Mesenchymal stem cell (in vitro differentiated cells and primary cell): ENCODE measurements at places on chromosomes 3 and 15.

GRCh38 chr15:43867096-43867495 is 40.3 kb downstream of the WDR76 start:
- no peak overlapping the region for H3K4me3 ChIP-seq
- H3K27ac ChIP-seq = no peak overlapping the region
- peaks cover 6% of the 10 kb centered on the region for H3K36me3 ChIP-seq
- H3K27me3 ChIP-seq = no peaks in the 10 kb centered on the region
- H3K4me1 ChIP-seq = no peaks in the 10 kb centered on the region

DNA sequence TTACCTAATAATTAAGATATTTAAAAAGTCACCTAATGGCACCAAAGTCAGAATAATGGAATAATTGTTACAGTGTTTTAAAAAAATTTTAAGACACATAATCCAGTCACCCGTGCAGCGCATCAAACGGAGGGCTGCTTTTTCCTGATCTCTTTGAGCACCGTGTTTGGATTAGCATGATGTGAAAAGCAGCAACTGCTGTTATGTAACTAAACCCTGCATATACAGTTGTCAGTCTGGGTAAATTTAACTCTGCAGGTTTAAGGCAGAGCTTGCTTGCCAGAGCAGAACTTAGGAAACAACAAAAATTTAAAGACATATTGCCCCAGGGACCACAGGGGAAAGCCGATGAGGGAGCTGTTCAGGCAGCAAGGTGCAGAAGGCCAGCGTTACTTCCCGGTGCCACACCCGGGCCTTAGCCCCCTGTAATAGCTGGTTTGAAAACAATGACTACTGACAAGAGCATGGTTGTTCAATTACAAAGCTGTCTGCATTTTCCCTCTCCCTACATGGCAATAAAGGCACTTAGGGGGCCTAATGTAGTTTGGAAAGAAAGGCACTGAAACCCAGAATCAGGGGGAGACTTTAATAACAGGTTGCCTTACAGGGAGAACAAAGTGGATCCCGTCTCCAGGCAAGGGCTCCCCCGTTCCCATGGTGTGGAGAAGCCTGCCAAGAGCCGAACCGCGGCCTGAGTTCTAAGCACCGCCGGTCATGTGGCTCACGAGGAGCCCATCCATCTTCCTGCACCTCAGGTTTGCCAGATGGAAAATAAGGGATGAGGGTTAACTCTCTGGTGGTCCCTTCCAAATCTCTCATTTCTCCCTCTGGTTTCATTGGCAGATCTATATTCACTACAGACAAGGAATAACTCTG is 32.2 kb downstream of the RORA start:
- H3K4me1 ChIP-seq = no peaks in the 10 kb centered on the region
- no peak for DNase-seq
- H3K4me3 ChIP-seq = no peak overlapping the region
- H3K27ac ChIP-seq = no peak overlapping the region
- no peaks in the 10 kb centered on the region for H3K27me3 ChIP-seq
- no peaks in the 10 kb centered on the region for H3K36me3 ChIP-seq

DNA sequence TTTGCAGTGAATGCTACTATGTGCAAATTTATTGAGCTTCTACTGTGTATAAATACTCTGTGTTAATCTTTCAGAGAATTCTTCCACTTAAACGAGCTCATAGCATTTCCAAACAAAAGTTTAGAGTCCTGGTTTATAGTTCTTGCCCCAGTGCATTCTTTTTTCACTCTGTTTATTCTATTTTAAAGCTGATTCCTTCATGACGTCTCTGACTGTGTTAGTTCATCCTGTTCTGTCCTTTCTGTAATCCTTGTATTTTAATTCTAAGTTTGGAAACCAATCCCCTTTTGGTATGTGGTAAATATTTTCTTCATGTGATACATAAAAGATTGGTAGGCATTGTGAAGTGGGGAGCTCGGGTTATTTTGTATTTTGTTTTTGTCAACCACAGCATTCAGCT is 18.7 kb downstream of the P2RY14 start:
- no peaks in the 10 kb centered on the region for H3K27me3 ChIP-seq
- no peaks in the 10 kb centered on the region for H3K36me3 ChIP-seq
- DNase-seq = peak; percentile 72
- no peak overlapping the region for H3K27ac ChIP-seq

GRCh38 chr3:100697172-100697571 is 12.1 kb upstream of the TFG start:
- no peaks in the 10 kb centered on the region for H3K36me3 ChIP-seq
- peaks cover 7% of the 10 kb centered on the region for H3K27me3 ChIP-seq
- no peak overlapping the region for H3K4me3 ChIP-seq
- H3K27ac ChIP-seq = no peak overlapping the region

DNA sequence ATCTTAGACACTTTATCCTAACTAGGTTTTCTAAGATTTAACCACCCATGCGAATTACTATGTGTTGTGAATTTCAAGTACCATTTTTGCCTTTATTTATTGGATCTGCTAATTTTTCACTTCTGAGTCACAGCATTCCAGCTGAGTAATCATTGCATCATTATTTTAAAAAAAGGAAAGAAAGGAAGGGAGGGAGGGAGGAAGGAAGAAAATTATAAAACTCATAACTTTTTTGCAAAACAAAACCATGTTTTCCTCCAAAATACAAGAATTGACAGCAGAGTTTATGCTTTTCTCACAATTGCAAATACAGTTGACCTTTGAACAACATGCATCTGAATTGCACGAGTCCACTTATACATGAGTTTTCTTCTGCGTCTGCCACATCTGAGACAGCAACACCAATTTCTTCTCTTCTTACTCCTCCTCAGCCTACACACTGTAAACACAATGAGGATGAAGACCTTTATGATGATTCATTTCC is 651.4 kb upstream of the NECTIN3 start:
- DNase-seq = peak; percentile 82
- H3K36me3 ChIP-seq = no peaks in the 10 kb centered on the region
- H3K27ac ChIP-seq = peak overlapping the region; percentile 92
- no peak overlapping the region for H3K4me3 ChIP-seq

- H3K27me3 ChIP-seq = no peaks in the 10 kb centered on the region
- DNase-seq = no peak
- no peak overlapping the region for H3K27ac ChIP-seq
- H3K4me1 ChIP-seq = no peaks in the 10 kb centered on the region
These were observed 200.5 kb downstream of the GOLGA6L6 start for GRCh38 chr15:20340931-20341661.

GRCh38 chr3:71951842-71952241 is 166.9 kb upstream of the PROK2 start:
- H3K27me3 ChIP-seq = peaks cover 52% of the 10 kb centered on the region
- H3K4me1 ChIP-seq = peaks cover 10% of the 10 kb centered on the region
- no peak for DNase-seq
- H3K4me3 ChIP-seq = no peak overlapping the region
- no peak overlapping the region for H3K27ac ChIP-seq

DNA sequence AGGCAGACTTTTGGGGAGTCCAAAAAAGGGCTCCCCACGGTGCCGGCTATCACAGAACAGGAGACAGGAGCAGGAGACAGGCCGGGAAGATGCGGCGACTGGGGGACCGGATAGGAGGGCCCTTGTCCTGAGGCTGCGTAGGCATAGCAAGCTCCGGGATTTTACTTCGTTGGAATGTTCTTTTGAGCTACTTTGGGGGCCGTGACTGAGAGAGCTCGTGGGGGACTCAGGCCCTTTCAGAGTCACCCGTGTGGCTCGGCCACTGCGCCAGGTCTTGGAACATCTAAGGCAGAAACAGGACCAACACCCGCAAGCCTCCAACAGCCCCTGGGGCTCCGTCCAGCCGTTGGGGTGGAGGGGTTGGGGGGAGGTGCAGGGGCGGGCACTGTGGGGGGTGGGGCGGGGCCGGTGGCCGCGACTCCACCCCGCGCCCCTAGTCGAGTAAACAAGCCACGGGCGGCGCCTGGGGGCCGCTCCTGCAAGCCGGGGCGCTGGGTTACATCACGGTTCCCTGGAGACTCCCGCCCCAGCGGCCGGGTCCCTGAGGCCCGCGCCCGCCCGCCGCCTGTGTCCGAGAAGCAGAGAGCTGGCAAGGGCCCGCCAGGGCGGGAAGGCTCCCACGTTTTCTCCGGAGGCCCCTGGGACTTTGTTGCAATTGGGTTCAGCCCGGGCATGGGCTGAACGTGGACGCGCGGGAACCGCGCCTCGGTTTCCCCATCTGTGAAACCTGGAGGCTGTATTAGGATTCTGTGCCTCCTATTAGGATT is 23.3 kb upstream of the C15orf39 start:
- H3K4me3 ChIP-seq = peak overlapping the region; percentile 47
- H3K27ac ChIP-seq = no peak overlapping the region
- peak; percentile 49 for DNase-seq

DNA sequence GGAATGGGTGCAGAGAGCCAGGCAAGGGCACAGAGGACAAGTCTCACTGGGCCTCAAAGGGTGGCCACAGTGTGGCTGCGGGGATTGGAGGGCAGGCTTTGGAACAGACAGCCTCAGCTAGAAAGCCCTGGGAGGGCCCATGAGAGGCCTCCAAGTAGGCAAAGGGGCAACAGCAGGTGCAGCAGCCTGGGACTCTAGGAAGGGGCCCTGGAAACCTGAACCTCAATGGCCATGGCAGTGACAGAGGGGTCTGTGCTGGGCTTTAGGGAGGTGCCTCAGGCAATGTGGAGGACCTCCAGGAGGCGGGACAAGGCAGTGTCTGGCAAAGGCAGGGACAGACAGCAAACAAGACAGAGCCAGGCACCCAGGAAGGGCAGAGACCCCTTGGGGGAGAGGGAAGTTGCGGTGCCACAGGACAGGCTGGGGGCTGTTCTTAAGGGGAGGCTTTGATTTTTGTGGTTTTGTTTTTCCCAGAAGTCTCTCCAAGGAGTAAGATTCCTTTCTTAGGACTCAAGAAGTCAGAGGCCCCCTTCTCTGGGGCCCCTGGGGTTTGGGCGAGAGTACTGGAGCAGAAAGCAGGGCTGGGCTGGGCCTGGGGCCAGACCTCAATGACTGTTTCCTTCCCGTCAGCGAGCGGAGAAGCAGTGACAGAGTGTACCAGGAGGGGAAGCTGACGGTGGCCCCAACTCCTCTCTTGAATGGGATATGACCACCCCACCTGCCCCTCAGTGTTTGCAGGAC is 9.7 kb downstream of the STOML1 start:
- no peak overlapping the region for H3K4me3 ChIP-seq
- peak overlapping the region; percentile 99 for H3K27ac ChIP-seq
- DNase-seq = peak; percentile 95
- peaks cover 22% of the 10 kb centered on the region for H3K36me3 ChIP-seq
- no peaks in the 10 kb centered on the region for H3K27me3 ChIP-seq

- DNase-seq = no peak
- no peak within 1 kb of the TSS for H3K4me3 ChIP-seq
- no peak within 1 kb of the TSS for H3K27ac ChIP-seq
- H3K36me3 ChIP-seq = peaks cover 3% of the 10 kb centered on the region
These were observed at the start of gene SOX14 for GRCh38 chr3:137764001-137764433. TSS of gene SOX14 (plus strand) at chr3:137764315. CDS start at chr3:137764785, 470 bp downstream.

DNA sequence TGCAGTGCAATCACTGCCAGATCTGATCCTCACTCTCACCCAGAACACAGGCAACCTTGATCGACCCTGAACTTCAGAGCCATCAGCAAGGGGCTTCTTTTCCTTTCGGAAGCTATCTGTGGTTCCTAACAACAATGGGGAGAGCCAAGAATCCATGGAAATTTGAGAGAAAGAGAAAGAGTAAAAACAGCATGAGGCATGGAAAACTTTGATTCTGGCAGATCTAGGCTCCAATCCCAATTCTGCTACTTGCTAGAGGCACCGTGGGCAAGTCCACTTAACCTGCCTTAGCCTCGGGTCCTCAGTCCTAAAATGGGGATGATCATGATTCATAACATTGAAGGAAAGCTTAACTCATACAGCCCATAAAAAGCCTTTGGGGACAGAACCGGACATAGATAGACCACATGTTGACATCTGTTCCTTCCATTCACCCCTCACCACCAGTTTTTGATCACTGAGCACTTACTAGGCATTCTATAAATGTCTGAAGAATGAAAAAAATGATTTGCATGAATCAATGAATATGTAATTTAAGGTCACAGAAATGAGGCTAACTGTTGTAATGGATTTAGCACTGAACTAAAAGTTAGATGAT is 605.7 kb upstream of the CFAP20DC start:
- H3K4me1 ChIP-seq = no peaks in the 10 kb centered on the region
- peak overlapping the region; percentile 63 for H3K4me3 ChIP-seq
- no peaks in the 10 kb centered on the region for H3K27me3 ChIP-seq
- no peaks in the 10 kb centered on the region for H3K36me3 ChIP-seq
- H3K27ac ChIP-seq = no peak overlapping the region
